Stimulated activated CD4-positive, alpha-beta T cell treated with anti-CD3 and anti-CD28 coated beads, Interleukin-1b, Interleukin-23, amount 100 ng/mL, for 1 hour (primary cell): ENCODE measurements at places on chromosomes 2 and 18.

DNA sequence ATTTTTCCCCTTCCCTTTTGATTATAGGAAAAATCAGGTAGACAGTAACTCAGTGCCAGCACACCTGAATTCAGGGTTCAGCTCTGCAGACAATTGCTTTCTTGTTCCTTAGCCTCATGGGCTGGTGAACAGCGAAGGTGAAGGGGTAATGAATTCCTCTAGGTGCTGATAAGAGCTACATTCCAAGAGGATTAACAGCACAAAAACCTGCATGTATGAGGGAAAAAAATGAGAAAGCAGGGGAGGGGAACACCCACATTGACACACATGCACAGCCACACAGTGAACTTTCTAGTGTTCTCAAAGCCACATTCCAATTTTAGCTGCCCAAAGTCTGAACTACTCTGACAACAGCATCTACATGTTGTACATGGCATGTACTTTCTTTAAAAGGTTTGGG, 46.1 kb downstream of the SPATS2L start:
- no peak for DNase-seq

DNA sequence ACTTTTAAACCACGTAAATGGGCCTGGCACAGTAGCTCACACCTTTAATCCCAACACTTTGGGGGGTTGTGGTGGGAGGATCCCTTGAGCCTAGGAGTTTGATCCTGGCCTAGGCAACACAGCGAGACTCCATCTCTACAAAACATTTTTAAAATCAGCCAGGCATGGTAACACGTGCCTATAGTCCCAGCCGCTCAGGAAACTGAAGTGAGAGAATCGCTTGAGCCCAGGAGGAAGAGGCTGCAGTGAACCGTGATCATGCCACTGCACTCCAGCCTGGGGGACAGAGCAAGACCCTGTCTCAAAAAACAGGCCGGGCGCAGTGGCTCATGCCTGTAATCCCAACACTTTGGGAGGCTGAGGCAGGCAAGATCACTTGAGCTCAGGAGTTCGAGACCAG, 12.2 kb downstream of the ROCK1 start:
- no peak for DNase-seq

DNA sequence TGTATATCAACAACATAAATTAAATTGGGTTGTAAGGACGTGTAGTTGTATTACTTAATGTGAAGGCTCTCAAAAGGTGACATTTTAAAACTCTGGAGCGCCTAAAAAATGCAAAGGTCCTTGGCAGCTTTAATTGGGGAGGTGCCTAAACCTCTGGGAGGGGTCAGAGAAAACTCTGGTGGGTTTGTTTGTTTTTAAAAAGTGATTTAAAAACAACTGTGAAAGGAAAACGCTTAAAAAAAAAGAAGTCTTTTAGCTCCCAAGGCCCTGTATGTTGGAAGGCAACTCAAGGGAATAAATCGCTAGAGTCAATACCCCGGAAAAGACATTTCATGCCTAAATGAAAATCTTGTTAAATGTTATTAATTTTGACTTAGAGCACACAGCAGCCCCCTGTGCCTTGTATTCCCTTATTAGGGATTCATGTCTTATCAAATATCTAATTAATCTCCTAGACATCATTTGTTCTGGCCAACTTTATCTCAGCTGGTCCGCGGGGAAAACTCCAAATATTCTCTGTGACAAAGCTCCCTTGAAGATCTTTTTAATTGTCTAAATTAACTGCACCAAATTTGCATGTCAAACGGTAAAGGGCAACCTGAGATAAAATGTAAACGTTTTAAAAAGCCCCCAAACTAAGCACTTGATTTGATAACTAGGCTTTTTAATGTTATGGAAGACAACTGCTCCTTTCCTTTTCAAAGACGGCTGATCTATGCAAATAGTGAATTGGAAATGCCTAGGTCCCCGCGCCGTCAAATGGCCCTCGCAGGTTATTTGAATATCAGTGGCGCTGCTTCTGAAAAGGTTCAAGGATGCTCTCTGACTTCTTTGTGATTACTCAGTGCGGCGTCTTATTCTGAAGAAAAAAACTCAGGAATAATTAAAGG, 4.2 kb downstream of the SP9 start:
- no peak for DNase-seq

- no peak for DNase-seq
Observed at GRCh38 chr18:42231796-42232195, 276.8 kb downstream of the PIK3C3 start.

DNA sequence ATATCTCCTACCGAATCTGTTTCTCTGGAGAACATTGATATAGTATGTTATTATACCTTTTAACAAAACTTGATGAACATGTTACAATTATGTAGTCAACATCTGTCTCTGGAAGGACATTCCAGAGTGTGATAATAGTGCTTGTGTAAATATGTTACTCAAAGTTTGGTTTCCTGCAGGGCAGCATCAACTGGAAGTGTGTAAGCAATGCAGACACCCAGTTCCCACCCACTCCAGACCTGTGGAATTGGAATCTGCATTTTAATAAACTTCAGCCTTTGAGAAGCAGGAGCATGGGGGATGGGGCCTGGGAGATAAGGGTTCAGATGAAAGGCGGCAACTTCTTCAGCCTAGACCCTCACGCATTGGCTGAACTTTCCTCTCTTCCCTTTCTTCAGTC, 398.9 kb downstream of the RND3 start:
- DNase-seq = no peak

DNA sequence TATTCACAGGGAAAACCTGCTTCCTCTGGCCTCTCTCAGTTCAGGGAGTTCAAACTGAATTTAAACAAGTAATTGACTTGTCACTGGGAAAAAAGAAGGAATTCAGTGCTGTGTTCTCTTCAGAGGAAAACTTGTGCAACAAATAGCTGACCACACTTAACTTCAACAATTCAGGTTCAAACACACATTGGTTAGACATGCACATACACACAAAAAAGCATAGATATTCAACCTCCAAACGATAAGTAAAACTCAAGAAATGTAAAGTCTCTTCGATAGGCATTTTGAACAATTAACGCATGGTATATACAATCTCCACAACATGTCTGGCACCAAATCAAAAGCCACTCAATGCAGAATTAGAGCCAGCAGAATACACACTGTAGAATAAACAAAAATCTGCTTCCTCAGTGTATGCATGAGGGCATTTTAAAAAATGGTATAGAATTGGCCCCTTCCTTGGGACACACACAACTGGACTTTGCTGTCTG, 269.0 kb downstream of the TCF4 start:
- no peak for DNase-seq

- no peak for DNase-seq
Observed at GRCh38 chr2:30472326-30472725, 25.3 kb downstream of the LCLAT1 start.

GRCh38 chr2:36355151-36355889, at the start of gene CRIM1:
CRIM1 (plus strand) TSS chr2:36355778; CDS start chr2:36356293, 515 bp downstream.
- DNase-seq = no peak

DNA sequence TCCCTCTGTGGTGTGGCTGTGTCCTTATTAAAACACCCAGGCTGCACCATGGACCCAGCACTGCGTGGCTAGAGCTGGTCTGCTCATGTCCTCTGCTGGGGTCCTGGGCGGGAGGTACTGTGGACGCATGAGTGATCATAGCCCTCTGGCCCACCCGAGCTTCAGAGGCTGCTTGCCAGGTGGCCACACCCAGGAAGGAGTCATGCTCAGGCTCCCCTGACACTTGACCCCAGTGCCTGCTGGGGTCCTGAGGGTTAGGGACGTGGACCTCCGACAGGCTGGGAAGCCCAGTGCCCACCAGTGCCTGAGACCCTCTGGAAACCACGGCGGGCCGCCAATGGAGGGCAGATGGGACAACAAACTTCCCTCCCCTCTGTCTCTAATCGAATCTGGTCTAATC, 66.3 kb upstream of the HS6ST1 start:
- DNase-seq = no peak

DNA sequence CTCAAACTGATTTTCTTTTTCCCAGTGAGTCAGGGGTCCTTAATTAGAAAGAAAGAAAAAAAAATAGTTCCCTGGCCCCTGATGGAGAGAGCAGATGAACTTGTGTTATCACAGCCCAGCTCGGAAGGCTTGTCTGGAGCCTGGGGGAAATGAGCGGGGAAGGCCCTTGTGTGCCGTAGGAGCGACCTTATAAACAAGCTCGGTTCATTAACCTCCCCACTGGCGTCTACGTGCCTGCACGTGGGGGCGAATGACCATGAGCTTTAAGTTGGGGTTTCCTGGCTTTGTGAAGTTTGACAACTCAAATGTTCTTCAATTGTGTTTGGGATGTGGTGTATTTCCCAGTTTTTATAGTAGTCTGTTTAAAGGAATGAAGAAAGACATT, 69.5 kb downstream of the EPAS1 start:
- DNase-seq = no peak

- no peak for DNase-seq
Observed at GRCh38 chr18:10526561-10526949, 728 bp downstream of the NAPG start.

DNA sequence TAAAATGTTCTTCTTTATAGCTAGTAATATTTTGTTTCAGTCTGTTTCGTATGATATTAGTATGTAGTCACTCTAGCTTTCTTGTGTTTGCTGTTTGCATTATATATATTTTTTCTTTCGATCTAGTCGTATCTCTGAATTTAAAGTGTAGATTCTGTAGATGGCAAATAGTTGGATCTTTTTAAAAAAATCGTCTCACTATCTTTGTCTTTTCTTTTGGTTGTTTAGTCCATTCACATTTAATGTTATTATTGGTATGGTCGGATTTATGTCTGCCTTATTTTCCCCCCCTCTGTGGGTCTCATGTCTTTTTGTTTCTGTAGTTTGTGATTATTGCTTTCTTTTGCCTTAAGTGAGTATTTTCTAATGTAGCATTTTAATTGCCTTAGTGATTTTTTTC, 84.3 kb downstream of the AGPS start:
- DNase-seq = no peak

GRCh38 chr2:48240912-48241311, 289.0 kb upstream of the STON1 start:
- no peak for DNase-seq

- no peak for DNase-seq
Observed at GRCh38 chr2:208142240-208142924, 3.6 kb downstream of the CRYGB start.

DNA sequence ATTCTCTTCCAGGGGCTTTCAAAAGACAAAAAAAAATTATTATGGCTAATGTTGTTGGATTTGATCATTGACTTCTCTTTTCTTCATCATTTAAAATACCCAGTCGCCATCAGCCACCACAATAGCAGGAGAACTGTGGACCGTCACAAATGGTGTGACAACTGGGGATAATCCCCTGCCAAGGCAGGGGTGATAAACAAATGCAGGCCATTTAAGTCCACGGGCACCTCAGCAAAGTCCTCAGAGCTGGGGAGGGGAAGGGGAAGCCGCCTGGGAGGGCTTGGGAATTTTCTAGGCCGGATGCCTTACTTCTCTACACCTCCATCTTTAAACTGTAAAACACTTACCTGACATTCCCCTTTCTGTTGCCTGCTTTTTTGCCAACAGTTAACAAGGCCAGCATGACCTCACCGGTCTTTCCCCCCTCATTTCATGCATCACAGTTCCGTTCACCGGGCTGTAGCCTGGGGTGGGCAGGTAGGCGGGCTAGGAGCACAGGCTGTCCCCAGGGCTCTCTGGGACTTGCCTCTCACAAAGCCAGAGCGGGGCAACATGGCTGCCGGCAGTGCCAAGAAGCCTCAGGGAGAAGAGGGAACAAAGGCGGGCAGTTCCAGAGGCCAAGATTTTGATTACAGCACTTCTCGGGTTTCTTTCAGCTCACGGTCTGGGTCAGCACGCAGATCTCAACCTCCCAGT, 820.4 kb downstream of the BCL11A start:
- DNase-seq = no peak

DNA sequence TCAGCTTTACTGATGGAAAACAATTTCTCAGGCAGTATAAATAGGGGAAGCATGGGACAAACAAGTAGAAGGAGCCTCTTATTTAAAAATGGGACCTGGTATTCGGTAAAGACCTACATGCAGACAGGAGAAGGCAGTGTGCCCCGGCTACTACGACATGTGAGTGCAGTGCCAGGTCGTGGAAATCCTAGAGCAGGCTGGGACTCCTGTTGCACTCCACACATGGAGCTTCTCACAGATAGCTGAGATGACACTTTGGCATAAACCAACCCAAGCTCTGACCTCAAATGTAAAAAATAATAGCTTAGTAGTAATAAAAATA, 885 bp upstream of the DSEL start:
- DNase-seq = no peak

GRCh38 chr2:74915743-74916142, 42.7 kb upstream of the POLE4 start:
- DNase-seq = no peak

GRCh38 chr2:43136011-43136799, 90.2 kb downstream of the ZFP36L2 start:
- no peak for DNase-seq

DNA sequence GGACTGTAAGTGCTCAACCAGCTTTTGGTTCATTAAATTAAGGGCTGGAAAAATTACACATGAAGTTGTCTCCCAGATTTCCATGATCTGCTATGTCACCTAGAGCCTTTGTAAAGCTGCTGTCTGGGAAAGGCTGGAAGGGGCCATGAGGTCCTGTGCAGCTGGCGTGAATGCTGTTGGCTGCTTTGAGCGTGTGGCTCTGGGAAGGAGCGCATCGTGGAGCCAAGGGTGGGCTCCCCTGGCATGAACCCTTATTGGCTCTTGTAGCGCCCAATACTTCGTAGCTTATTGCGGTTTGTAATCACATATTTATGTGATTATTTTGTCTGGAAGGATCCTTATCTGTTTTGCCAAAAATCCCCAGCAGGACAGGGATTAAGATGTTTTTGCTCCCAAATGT, 70.5 kb upstream of the LMAN1 start:
- no peak for DNase-seq

GRCh38 chr2:10378189-10378588, 69.9 kb downstream of the ODC1 start:
- DNase-seq = no peak

DNA sequence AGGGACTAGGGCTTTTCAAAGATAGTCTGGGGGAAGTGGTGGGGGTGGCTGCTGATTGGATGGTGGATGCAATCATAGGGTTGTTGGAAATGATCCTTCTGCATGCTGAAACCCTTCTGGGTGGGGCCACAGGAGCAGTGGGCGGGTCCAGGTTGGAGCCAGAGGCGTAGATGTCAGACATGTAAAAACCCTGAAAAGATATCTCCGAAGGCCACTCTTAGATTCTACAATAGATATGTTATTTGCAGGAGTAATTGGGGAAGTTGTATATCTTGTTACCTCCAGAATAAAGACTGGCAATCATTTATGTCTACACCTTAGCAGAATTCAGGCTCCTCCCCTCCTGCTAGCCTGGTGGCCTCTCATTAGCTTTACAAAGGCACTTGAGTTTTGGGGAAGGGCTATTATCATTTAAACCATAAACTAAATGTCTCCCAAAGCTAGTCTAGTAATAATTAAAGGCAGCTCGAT, 8.2 kb upstream of the FAM98A start:
- DNase-seq = no peak

- no peak for DNase-seq
Observed at GRCh38 chr2:45841752-45842407, 190.4 kb downstream of the PRKCE start.
